ENCODE measurements at places on chromosomes 16 and 17.
A peak's percentile ranks its signal among the peaks of the same experiment; 100 is the strongest.

DNA sequence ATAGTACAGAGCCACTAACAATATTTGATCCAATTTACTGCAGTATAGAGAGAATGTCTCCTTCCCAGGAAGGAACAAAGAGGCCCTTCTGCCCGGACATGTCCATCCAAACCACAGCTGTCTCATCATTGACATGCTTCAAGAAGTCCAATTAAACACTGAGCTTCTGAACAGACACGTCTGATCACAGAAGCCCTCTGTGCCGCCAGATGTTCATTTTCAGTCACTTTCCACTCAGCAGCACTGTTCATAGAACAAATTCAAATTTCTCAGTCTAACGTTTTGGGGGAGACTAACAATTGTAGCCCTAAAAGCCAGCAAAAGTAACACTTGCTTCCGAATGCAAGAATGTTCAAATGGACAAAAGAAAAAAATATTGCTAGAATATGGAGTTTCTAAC is 15.3 kb downstream of the ZC3H7A start:
- DNase-seq: no peak

DNA sequence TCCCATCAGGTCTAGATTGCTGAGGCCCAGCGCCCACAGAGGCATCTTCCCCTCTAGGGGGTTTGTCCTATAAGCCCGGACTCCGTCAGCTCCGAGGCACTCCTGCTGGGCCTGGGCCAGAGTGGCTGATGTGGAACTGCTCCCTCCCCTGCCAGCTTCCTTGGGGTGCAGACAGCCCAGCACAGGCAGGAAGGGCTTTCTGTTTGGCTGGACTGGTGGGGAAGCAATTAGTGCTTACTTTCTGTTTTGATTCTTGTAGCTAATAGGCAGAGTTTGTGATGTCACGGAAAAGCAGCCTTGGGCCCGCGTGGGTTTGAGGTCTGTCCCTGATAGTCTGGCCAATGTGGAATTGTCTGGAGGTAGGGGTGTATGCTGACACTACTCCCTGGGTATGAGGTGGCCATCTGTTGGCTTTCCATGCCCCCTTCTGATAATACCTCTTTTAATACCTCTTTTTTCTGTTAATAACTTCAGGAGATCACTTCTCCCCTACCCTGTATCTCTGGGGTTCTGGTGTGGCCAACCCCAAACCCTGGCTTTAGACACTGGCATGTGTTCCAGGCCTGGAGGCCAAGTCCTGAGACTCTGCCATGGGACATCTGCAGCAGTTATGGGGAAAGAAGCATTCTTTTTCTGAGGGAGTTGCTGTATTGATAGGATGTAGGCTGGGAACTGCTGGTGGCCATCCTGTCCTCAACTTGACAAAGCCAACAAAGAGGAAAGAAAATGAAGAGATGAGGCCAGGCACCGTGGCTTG is 190.9 kb downstream of the RAB11FIP4 start:
- DNase-seq: no peak

DNA sequence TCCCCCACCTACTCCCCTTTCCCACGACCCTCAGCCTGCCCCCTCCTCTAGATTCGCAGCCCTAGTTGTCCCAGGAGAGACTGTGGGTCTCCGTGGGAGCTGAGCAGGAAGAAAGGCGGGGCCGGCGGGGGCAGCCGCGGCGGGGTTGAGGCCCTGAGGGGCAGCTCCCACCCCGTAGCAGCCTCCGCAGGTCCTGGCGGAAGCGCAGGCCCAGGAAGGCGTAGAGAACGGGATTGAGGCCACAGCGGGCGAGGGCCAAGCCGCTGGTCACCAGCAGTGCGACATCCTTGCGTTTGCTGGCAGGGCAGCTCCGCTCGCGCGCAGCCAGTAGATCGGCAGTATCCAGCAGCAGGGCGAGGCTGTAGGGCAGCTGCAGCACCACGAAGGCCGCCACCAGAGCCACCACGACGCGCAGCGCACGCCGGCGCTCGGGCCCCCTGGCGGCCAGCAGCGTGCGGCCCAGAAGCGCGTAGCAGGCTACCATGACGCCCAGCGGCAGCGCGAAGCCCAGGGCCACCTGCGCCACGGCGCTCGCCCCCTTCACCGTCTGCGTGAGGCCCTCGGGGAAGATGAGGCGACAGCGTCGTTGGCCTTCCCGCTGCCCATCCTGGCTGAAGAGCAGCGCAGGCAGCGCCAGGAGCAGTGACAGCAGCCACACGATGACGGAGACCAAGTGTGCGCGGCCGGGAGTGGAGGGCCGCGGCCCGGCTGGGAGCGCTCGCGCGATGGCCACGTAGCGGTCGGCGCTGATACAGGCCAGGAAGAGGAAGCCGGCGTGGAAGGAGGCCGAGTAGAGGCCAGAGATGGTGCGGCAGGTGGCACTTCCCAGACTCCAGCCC is 1.9 kb downstream of the CCR10 start:
- peak; percentile 82 for DNase-seq

DNA sequence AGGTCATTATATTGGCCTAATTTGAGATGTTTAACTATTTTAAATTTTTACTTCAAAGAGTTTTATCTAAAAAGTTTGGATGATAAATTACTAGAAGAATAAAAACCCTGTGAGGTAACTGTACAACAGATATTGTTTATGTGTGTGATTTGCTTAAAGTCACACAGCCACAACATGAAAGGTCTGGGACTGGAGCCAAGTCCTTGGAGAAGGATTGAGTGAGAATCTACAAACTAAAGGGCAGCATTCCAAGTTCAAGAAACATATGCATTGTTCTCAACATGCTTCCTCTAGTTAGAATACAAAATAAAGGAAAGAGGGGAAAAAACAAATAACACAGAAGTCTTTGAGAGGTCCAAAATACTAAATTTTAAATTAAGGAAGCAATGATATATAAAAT is 131.5 kb upstream of the MON1B start:
- no peak for DNase-seq

DNA sequence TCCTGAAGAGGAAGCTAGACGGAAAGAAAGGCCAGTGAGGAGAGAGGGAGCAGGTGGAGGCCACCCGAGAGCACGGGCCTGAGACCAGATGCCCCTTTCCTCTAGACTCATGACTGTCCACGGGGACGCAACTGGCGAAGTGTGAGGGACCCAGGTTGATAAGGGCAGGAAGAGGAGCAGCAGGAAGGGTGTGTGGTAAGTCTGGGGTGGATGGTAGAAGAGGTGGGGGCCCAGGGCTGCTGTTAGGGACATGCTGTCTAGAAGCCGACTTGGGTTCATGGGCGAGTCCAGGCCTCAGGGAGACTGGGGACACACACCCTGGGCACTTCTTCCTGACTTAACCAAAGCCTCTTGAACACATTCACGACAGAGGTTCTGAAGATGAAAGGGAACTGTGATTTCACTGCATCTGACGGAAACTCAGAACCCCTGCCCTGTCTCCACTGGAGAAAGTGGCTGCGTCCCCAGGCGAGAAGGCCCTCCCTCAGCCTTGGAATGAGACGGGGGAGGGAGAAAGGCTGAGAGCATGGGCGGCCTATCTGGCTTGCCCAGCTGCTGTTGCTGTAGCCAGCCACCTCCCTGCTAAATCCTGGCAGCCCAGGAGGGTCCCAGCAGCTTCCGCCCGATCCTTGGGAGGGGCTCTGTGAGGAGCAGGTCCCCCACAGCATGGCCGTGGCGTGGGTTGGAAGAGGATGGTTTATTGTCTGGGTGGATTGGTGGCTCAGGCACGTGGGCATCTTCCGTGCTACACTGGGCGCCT is 6.0 kb downstream of the HIC1 start:
- no peak for DNase-seq

- no peak for DNase-seq
These were observed 51.6 kb upstream of the CORO6 start for GRCh38 chr17:29674281-29674680.

GRCh38 chr17:75130632-75131277 is 787 bp downstream of the NT5C start:
- peak; percentile 75 for DNase-seq

- DNase-seq: peak; percentile 93
These were observed 43.5 kb downstream of the ST3GAL2 start for GRCh38 chr16:70395345-70395901.

DNA sequence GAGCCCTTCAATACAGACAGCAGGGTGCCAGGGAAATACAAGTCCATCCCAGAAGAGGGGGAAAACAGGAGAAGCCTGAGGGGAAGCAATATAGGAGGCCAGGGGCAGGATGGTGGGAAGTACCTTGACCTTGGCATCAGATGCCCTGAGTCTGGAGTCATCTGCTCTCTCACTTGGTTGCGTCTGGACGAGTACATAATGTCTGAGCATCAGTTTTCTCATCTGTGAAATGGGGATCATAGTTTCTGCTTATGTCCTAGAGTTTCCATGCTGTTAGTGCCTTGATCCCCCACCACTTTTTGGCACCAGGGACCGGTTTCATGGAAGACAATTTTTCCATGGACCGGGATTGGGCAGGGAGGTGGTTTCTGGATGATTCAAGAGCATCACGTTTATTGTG is 2.3 kb downstream of the STAT5A start:
- DNase-seq: no peak

DNA sequence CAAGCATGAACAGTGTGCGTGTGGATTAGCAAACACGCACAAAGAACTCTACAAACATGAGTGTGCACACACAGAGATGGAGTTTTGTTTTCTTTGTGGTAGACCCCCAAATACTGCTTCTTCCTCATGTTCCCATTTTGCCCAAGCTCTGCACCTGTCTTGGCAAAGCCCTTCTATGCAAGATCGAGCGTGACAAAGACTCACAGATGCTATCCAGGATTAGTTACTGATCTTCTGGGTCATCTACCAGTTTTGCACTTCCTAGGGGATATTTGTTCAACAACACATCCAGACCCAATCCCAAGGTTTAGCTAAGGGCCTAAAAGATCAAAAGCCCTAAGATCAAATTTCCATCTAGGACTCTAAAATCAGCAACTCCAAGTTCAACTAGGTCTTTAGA is 16.0 kb downstream of the LRRC36 start:
- DNase-seq: no peak

GRCh38 chr16:48188449-48189102 is 32.8 kb upstream of the ABCC12 start:
- no peak for DNase-seq

Measured in WTC11 (cell line).